ENCODE measurements at places on chromosomes 16 and 17.

DNA sequence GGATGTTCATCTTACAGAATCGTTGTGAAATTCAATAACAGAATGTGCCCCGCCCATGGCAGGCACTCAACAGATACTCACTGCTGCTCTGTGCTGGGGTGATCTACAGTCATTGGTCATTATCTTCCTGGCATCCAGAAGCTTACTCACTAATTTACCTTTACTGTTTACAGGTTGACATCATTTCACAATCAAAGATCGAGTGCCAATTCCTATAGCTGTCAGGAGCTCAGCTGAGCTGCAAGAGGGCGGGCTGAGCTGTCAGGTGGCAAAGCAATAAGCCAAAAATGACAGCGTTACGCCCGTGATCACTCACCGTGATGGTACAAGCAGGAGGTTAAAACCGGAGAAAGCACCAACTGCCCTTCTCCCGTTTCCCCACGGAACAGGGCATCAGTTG is 51.2 kb downstream of the LITAF start:
- DNase-seq: no peak

- no peak for DNase-seq
Measured at GRCh38 chr17:38632334-38632733, 26.6 kb upstream of the SRCIN1 start.

- DNase-seq: no peak
Measured at GRCh38 chr17:75847614-75848522, 3.7 kb upstream of the UNC13D start.

- DNase-seq: no peak
Measured at GRCh38 chr16:50462793-50463507, 85.2 kb upstream of the NKD1 start.

GRCh38 chr17:80374732-80375585 is 40.0 kb upstream of the ENDOV start:
- no peak for DNase-seq

GRCh38 chr16:84286578-84287240 is 8.0 kb upstream of the WFDC1 start:
- DNase-seq: no peak
